Activated CD8-positive, alpha-beta memory T cell treated with anti-CD3 and anti-CD28 coated beads for 48 hours (primary cell): ENCODE measurements at places on chromosomes 11 and 22.

DNA sequence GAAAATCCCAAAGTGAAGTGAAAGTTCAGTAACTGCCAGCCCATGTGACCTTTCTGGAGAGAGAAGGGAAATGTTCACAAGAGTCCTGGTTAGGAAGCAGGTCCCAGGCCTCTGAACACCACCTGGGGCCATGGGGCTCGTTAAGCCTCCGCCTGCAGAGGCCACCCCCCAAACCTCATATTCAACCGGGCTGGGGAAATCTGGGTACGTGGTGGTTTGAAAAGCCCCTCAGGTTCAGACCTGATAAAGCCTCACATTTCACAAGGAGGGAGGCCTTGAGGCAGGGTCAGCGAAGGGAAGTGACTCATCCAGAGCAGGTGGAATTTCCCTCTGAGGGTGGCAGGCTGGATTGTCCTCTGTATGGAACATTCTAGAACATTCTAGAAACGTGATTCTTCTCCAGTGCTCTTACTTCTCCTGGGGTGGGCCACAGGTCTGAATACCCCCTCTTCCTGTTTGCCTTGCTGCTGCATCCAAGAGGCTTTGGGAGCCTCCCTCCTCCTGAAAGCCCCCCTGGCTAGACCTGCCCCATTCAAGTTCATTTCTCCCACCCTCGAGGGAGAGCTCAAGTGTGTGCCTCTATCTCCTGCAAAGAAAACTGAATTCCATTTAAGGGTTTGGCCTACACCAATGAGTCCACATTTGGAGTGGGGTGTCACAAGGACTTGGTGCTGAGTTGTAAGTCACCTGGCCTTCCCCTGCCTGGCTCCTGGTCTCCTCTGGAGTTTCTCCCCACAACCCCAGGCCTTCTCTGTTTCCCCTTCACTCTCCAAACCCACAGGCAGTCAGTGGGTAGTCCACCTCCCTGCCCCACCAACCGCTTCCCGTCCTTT lies 6.3 kb downstream of the FXYD2 start:
- no peak for DNase-seq

GRCh38 chr11:60119710-60120109 lies 31.2 kb downstream of the MS4A2 start:
- no peak for DNase-seq

DNA sequence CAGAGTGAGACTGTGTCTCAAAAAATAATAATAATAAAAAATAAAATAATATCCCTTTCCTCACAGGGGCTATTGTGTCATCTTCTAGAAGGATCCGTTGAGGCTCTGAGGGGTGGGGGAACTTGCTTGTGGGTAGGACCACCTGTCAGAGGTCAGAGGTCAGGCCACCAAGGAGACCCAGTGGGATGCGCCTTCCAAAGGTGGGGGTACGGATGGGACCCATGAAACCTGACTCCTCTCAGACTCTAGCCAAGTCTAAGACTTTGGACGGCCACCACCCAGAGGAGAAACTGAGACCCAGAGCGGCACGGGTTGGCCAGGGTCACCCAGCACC lies 367 bp upstream of the MMP11 start:
- no peak for DNase-seq

GRCh38 chr11:57637626-57638004 lies 12.1 kb downstream of the YPEL4 start:
- no peak for DNase-seq

GRCh38 chr22:35192129-35192918 lies 65.0 kb upstream of the HMGXB4 start:
- DNase-seq, result no peak

DNA sequence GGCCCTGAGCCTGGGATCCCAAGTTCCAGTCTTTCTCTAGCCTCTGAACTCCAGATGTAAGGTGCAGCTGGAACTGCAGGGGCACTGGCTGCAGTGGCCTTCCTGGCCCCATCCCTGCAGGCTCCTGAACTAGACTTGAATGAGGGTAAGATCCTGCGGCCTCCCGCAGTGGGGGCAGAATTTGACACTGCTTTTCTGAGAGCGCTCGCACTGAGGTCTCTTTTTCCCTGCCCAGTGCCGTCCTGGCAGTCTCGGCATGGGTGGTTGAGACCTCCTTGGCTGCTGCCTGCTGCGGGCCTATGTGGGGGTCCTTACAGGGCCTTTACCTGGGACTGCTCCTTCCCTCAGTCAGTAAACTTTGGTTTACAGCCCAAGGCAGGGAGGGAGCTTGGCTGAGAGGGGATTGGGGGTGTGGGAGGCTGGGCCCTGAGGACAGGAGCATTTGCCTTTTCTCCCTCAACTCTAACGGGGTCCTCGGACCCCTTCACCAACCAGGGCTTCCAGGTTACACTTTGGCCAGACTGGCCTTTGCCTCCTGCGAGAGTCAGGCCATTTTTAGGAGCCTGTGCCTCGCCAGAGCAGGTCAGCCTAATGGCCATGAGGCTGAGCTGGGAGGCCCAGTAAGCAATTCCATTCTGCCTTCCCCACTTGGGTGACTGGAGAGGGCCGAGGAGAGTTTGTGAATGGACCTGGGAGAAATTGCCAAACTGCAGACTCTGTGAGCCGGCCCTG lies 35.4 kb downstream of the FAM83F start:
- no peak for DNase-seq

DNA sequence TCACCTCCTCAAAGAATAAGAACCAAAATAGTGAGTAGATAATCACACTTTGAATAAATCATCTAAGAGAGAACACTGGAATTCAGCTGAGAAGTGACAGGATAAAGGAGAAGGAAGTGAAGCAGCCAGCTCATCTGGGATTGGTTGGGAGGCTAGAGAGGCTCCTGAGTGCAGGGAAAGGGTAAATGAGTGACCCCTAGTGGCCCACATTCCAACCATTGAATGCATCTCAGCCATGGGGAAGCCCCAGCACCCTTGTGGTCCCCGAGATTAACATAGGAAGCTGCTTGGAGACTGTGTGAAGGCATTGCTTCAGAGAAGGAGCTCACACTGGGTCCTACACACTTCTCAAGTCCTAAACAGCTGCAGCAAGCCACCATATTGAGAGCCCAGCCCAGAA lies 82.3 kb downstream of the JRKL start:
- no peak for DNase-seq

- no peak for DNase-seq
Observed at GRCh38 chr11:2460540-2461252, 15.9 kb downstream of the KCNQ1 start.

GRCh38 chr22:23431337-23432072 lies 148.6 kb downstream of the IGLL1 start:
- DNase-seq, result no peak

- DNase-seq, result no peak
Observed at GRCh38 chr11:98234698-98235097, 786.1 kb upstream of the CNTN5 start.
